Fibroblast of skin of scalp (primary cell): ENCODE measurements at places on chromosomes 12 and 14.

- no peak for DNase-seq
Observed at GRCh38 chr12:30878024-30878423, 48.5 kb upstream of the TSPAN11 start.

GRCh38 chr12:85872497-85873091 lies 1.5 kb upstream of the NTS start:
- DNase-seq: peak; percentile 64

DNA sequence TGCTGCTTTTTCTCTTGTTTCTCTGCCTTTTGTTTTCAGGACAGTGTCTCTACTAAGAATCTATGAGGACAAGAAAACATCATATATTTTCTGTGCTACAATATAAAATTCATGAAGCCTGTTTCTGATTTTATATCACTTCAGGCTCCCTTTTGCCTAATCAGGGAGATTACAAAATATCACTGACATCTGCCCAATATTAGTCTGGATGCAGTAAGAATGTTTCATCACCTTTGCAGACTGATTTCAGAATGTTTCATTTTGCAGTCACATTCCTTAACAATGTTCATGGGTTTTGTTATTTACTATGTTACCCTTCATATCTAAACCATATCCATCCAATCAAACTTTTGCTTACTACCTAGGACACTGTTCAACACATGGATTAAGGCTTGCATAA lies 491 bp upstream of the CLEC6A start:
- no peak for DNase-seq

DNA sequence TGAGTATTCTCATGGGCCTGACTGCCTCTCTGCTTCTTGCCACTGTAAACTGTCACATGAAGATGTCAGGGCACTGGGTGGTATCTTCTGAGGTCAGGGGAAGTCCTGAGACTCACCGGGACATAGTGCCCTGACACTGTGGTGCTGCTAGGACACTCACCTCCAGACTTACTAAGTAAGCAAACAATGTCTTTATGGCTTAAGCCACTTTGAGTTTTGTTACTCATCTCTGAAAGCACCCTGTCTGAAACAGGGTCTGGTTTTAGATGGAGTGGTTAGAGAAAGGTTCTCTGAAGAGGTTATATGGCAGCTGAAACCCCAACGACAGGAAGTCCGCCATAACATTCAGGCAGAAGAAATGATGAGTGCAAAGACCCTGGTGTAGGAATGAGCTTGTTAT lies 22.7 kb downstream of the GPR19 start:
- DNase-seq: no peak

DNA sequence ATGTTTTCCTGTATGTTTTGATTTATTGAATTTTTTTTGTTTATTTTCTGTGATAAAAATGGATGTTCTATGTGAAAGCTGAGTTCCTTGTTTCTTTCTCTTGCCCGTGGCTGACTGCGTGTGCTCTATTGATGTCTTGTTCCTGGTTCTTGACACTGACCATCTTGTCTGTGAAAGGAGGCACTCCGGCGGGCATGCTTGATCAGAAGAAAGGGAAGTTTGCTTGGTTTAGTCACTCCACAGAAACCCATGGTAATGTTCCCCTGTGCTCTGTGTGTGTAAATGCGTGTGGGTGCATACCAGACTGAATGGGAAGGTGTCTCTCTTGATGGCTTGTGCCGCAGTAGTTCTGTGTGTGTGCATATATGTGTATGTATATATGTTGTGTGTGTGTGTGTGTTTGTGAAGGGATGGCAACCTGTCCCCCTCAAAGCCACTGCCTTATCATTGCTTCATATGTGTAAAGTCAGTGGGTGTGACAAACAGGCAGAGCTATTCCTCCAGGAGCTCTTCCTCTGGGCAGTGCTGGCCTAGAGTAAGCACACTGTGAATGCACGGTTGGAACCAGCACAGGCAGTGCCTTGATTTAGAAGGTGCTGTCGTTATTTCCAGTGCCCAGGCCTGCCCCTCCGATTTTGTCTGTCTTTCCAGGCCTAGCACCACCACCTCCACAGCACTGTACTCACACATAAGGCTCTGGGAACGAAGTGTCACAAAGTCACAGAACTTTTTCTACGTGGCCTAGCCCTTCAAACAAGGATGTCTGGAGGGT lies 247.3 kb upstream of the FKBP4 start:
- no peak for DNase-seq

- no peak for DNase-seq
Observed at GRCh38 chr12:87943023-87943422, 86.2 kb downstream of the C12orf50 start.

- no peak for DNase-seq
Observed at GRCh38 chr12:13390918-13391317, 194.4 kb downstream of the EMP1 start.

DNA sequence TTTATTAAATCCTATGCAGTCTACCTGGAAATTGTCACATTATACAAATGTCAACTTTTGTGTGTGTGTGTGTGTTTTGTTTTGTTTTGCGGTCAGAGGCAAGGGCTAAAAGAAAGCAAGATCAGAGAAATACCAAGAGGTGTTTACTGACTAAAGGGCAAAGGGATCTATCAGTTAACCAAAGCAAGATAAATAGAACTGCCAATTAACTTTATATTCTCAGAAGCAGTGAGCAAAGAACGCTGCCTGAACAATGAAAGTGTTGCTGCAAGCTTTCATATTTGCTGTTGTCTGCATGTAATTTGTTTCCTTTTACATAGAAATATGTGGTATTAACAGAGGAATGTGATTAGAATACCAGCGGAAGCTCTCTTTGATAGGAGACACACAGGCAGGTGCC lies 30.9 kb downstream of the CCDC60 start:
- DNase-seq: no peak

DNA sequence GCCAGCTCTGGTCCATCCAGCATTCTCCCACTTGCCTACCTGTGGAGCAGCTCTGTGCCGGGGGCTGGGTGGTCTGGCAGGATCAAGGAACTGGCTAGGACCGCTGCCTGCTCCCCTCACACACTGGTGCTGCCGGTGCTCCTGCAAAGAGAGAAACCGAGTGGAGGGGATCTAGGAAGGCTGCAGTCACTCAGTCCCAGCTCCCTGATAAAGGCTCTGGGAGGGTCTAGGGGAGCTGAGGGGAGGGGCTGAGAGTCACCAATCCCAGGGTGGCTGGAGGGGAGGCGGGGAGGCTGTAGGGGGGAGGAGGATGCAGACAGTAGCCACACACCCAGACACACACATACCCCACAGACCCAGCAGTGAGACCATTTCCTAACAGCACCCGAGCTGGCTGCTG lies at the start of gene TAC3:
Gene TAC3, minus strand, starts transcription at position 182 of the 400 bp plus-strand sequence. CDS start 732 bp downstream, outside the sequence.
- no peak for DNase-seq

- no peak for DNase-seq
Observed at GRCh38 chr12:76190299-76190698, 105.8 kb upstream of the NAP1L1 start.

GRCh38 chr12:5582018-5582417 lies 150.1 kb downstream of the NTF3 start:
- DNase-seq: no peak

GRCh38 chr12:1044696-1045095 lies 53.7 kb downstream of the ERC1 start:
- DNase-seq: peak; percentile 69

GRCh38 chr14:87797001-87797400 lies 196.0 kb downstream of the GALC start:
- no peak for DNase-seq

GRCh38 chr12:39588348-39588747 lies 31.3 kb downstream of the ABCD2 start:
- no peak for DNase-seq

DNA sequence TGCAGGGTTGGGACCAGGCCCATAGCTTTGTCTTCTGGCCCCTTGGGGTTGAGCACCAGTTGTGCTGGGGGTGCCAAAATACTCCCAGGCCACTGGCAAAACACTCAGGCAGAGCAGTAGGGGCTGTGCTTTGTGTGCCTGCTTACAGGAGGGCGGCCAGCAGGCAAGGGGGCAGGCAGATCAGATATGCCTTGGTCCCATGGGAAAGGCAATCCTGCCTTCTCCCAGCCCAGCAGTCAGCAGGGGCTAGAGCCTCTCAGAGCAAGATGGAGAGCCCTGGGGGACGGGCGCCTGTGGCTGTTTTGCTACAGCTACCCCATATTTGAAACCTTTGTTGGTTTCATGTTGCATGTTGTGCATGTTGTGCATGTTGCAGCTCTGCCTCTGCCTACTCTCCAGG lies 36.2 kb upstream of the TMX1 start:
- no peak for DNase-seq

DNA sequence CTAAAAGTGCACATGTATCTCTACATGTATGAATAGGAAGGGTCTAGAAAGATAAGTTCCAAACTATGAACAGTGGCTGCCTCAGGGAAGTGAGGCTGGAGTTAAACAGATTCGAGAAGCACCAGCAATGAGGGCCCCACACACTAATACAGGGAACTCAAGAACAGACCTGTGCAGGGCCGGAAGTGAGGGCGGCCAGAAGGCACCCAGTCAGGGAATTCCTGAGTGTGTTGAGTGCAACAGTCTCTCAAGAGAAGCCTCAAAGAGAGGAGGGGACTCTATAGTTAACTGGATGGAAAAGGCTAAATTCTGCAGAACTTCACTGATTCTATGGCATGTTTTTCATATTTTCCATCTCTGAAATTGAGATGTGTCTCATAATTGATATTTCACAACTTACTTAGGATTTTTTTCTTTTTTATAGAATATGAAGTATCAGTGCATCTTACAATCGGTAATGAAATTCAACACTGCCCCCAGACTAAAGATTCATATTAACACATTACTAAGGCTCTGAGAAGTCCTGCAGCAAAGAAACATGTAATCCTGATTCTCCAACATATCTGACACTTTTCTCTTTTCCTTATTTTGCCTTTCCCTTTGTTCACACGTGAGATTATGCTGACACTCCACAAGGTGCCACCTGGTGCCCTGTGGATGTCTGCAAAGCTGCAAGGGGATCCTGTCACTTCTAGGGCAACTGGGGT lies 61.3 kb downstream of the CHGA start:
- no peak for DNase-seq

- peak; percentile 29 for DNase-seq
Observed at GRCh38 chr12:127381043-127381668, 885.8 kb upstream of the TMEM132C start.

- no peak for DNase-seq
Observed at GRCh38 chr12:122858171-122858570, 22.9 kb downstream of the HIP1R start.

GRCh38 chr14:73764406-73765280 lies 50.5 kb upstream of the PNMA1 start:
- DNase-seq: no peak

- DNase-seq: no peak
Observed at GRCh38 chr12:64332938-64333337, 57.6 kb downstream of the C12orf56 start.

DNA sequence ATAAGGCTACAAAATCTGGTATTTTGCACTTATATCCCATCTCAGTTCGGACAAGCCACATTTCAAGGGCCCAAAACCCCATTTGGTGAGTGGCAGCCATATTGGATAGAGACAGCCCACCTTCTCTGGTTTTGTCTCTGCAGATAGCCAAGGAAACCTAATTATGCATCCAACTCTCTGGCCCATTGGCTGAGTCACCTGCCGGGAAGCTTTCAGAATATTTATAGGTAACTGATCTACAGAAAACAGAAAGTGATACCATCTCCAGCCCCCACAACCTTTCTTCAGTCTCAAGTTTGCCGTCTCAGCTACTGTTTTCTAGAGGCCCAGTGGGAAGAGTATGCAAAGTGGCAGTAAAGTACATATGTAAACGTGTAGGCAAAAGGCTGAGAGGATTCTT lies 33.7 kb upstream of the PPP1CC start:
- DNase-seq: no peak

GRCh38 chr12:23083267-23083666 lies 458.3 kb downstream of the ETNK1 start:
- peak; percentile 10 for DNase-seq

GRCh38 chr14:85437148-85437547 lies 92.8 kb upstream of the FLRT2 start:
- DNase-seq: peak; percentile 42

GRCh38 chr12:26156201-26156871 lies 31.5 kb upstream of the BHLHE41 start:
- DNase-seq: peak; percentile 29

DNA sequence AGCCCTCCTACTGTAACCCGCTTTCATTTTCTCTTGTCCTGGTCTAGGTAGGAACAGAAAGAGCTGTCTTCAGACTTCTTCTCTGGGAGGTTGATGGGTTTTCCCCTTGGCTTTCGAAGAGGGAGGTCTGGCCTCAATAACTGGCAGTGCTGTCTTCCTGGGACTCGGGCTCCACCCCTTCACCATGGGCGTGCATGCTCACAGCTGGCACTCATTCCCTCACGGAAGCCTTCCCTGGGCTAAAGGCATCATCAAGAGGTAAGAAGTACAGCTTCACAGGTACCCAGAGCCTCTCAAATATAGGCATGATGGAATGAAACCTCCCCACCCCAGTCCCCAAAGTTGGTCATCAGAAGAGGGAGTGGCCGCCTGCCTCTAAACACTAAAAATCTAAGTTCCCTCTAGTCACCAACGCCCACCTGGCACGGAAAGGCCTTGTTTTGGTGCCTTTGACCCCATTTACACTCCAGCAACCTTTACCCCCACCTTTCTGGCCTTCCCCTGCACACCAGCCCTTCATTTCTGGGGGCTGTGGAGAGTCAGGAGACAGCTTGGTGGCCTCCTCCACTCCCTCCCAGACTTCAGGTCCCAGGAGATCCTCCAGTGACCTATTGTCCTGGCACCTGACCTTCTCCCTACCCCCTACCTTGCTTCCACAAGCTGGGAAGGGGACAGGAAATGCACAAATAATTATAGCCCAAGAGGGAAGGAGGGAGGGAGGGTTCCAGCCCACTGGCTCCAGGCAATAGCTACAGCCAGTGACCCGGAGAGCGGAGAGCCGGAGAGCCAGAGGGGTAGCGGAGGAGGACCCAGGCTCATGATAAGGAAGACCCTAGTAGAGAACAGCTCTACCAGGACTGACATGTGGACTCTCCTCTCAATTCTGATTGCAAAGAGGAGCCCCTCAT lies 2.8 kb downstream of the RAPGEF3 start:
- DNase-seq: no peak

DNA sequence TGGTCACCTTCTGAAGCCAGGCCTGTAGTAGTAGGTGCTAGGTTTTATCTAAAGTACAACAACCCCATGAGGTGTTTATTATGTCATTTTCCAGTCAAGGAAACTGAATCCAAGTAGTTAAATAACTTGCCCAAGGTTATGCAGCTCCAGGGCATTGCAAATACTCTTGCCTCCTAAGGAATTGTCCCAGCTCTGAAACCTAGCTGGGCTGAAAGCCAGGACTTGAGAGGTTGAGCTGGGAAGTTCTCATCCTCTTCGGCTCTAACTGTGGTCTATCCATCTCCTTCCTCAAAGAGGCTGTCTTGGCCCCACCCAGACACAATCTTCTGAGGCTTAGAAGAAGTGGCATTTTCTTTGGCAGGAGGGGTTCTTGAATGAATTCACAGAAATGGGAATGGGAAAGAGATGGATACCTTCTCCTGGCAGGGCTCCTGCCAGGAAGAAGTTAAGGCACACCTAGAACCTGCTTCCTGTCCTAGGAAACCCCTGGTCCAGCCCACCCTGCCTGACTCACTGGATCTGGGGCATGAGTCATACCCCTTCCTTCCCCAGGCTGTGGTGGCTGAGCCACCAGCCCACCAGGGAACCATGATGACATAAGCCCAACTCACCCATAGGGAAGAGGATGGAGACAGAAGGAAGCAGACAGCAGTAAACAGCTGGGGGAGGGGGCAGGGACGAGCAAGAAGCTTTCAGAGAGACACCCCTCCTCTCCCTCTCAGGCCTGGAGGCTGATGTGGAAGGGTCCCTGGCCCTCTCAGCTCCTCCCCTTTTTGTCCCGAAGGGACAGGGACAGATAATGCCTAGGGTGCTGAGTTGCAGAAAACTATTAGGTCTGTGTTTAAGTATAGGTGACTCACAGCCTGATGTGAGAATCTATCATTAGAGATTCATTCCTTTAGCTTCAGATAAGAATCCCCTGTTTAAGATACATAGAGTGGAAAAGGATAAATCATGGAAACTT lies 2.1 kb upstream of the PLEK2 start:
- DNase-seq: peak; percentile 90
